ENCODE measurements at places on chromosomes 7 and 10. TPM values are rescaled to one million over a fixed set of nuclear protein-coding genes. Genes with fewer than 3 reads are reported as not detected.

The CAMK2B gene
- 0.76 TPM for total RNA-seq

The H2BK1 gene
- not detected for total RNA-seq

The SSMEM1 gene
- total RNA-seq: not detected

The BAIAP2L1 gene
- total RNA-seq: 3.2 TPM

The MDFIC gene
- 82.3 TPM for total RNA-seq

The BMS1 gene
- total RNA-seq: 25.5 TPM

The CALY gene
- total RNA-seq: not detected

DNA sequence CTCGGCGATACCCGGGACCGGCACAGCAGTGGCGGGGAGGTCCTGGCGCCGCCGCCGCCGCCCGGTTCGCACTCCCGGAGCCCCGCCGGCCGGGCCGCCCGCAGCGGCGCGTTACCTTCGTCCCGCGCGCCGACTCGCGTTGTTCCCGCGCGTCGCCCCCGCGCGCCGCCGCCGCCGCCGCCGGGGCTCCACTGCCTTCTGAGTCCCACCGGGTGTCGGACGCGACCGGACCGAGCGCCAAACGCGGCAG lies at the start of gene EZH2:
TSS of gene EZH2 (minus strand) at position 243 of the 250 bp plus-strand sequence. CDS start 36,993 bp downstream, outside the sequence.
- DNase-seq: no peak
- H3K27me3 ChIP-seq: no peaks in the 10 kb centered on the region
- peaks cover 23% of the 10 kb centered on the region for H3K36me3 ChIP-seq
- peak within 1 kb of the TSS; percentile 98 for H3K27ac ChIP-seq
- H3K4me3 ChIP-seq: peak within 1 kb of the TSS; percentile 97

- peak; percentile 42 for DNase-seq
- peaks cover 54% of the 10 kb centered on the region for H3K36me3 ChIP-seq
- H3K27me3 ChIP-seq: no peaks in the 10 kb centered on the region
- H3K4me3 ChIP-seq: peak overlapping the region; percentile 30
- H3K4me1 ChIP-seq: peaks cover 40% of the 10 kb centered on the region
These were observed 19.4 kb downstream of the COPG2 start for GRCh38 chr7:130649004-130649790.

GRCh38 chr7:44067064-44067951 lies 1.9 kb upstream of the PGAM2 start:
- peaks cover 6% of the 10 kb centered on the region for H3K36me3 ChIP-seq
- H3K27me3 ChIP-seq: no peaks in the 10 kb centered on the region
- peaks cover 35% of the 10 kb centered on the region for H3K4me1 ChIP-seq
- DNase-seq: no peak
- no peak overlapping the region for H3K27ac ChIP-seq
- no peak overlapping the region for H3K4me3 ChIP-seq

GRCh38 chr7:18167815-18168214 lies 140.2 kb upstream of the PRPS1L1 start:
- no peaks in the 10 kb centered on the region for H3K27me3 ChIP-seq
- H3K27ac ChIP-seq: no peak overlapping the region
- H3K4me3 ChIP-seq: no peak overlapping the region
- no peak for DNase-seq

GRCh38 chr7:50543776-50544442 lies 21.3 kb downstream of the DDC start:
- DNase-seq: no peak
- H3K4me3 ChIP-seq: no peak overlapping the region
- H3K27ac ChIP-seq: no peak overlapping the region
- no peaks in the 10 kb centered on the region for H3K27me3 ChIP-seq
- H3K4me1 ChIP-seq: peaks cover 5% of the 10 kb centered on the region

GRCh38 chr7:34734771-34735170 lies 76.8 kb downstream of the NPSR1 start:
- no peaks in the 10 kb centered on the region for H3K4me1 ChIP-seq
- DNase-seq: no peak
- H3K36me3 ChIP-seq: no peaks in the 10 kb centered on the region
- no peak overlapping the region for H3K4me3 ChIP-seq

- peaks cover 3% of the 10 kb centered on the region for H3K27me3 ChIP-seq
- no peaks in the 10 kb centered on the region for H3K36me3 ChIP-seq
These were observed 138.1 kb upstream of the ZNF92 start for GRCh38 chr7:65235586-65235985.
